ENCODE measurements at places on chromosomes 5 and 9. TPM values are rescaled to one million over a fixed set of nuclear protein-coding genes. Genes with fewer than 3 reads are reported as not detected.

GRCh38 chr5:133256276-133256675 lies 204.5 kb downstream of the HSPA4 start:
- H3K27me3 ChIP-seq: no peaks in the 10 kb centered on the region
- H3K4me3 ChIP-seq: no peak overlapping the region
- H3K27ac ChIP-seq: no peak overlapping the region
- H3K4me1 ChIP-seq: peaks cover 17% of the 10 kb centered on the region

DNA sequence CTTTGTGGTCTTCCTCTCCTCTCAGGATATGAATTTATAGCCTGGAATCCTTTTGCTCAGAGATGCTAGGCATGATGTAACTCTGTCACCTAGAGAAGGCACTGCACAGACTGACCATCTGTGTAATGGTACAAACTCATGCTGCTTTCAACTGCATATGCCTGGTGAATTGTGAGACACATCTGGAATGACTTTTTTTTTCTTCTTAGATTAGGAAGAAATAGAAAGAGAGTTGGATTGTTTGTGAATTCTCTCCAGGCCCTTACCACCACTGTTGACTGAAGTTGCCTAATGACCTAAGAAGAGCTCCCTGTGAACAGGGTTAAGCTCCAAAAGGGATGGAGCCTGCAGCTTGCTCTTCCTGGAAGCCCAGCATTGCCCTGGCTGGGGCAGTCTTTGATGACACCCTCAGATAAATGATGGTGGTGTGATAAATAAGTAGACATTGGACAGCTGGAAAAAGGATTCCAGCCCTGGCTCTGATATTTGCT lies 47.8 kb upstream of the TRIM32 start:
- H3K27me3 ChIP-seq: no peaks in the 10 kb centered on the region
- H3K4me1 ChIP-seq: no peaks in the 10 kb centered on the region
- H3K36me3 ChIP-seq: no peaks in the 10 kb centered on the region
- DNase-seq: no peak
- H3K27ac ChIP-seq: no peak overlapping the region

NKD2 gene
- 3.2 TPM for total RNA-seq

TIMD4 gene
- not detected for total RNA-seq

Measured in neural progenitor cell (in vitro differentiated cells).